ENCODE measurements at places on chromosomes 7 and 10.

GRCh38 chr10:4215963-4216575 lies 431.1 kb upstream of the KLF6 start:
- no peak for DNase-seq

DNA sequence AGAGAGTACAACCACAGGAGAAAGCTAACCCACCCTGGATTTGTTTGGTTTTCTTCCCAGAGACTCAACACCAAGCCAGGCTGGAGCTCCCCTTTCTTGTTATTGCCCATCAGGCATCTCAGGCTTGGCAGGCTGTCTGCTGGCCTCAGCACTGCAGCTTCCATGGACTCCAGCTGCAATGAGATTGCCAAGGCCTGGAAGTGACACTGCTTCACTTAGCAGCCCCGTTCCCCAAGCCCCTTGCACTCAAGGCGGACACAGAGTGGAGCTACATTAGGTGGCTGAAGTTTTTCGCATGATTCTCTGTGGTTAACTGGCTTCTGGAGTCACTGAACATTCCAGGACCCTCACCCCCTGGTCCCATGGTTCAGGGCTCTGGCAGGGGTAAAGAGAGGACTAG lies 163.1 kb upstream of the GDF10 start:
- no peak for DNase-seq

DNA sequence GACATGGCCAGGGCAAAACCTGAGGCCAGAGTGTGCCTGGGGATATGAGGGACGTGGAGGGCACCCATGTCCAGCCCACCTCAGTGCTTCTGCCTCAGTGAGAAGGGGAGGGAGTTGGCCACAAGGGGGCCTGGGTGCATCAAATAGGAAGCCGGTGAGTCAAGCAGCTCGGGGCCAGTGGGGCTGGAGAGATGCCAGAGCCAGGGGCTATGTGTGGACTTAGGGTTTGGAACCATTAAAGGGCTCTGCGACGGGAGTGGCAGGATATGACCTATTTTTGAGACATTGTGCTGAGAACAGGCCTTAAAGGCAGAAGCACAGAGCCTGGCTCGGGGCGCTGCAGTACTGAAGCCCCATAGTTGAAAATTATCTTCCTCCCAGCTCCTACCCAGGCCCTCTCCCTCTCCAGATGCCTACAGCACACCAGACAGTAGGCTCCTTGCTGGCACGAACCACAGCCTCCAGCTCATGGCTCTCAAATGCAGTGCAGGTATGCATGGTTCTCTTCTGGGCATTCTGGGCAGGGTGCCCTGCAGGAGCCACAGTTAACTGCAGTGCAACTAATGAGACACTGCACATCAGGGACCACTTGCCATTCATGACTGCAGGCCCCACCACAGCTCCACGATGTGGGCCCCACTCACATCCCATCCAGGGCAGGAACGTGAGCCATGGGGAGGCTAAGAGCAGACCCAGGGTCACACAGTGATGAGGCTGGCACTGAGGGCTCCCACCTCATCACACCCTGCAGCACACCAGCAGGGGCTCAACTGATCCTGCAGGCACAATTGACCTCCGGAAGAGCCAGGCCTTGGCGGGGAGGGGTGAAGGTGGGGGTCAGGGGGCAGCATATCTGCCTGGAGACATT lies 7.2 kb upstream of the PGAM2 start:
- DNase-seq: peak; percentile 93

GRCh38 chr7:88922944-88923343 lies 127.4 kb upstream of the TEX47 start:
- no peak for DNase-seq

- no peak for DNase-seq
Observed at GRCh38 chr7:8724080-8724718, 290.8 kb downstream of the NXPH1 start.

GRCh38 chr10:114498413-114499111 lies 94.3 kb upstream of the AFAP1L2 start:
- no peak for DNase-seq

DNA sequence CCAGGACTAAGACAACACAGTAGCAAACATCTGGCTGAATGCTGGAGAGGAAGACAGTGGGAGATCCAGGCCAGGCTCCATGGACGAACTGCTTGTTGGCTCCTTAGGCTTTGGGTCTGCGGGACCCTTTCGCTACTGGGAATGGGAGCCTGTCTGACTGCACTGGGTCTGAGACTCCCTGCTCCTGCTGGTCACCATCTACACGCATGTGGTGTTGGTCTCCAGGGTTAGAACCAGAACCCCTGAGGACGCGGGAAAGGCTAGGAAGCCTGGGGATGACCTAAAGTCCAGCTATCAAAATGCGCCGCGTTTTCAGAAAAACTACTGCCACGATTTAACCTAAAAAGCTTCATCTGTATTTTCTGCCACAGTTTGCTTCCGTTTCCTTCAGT lies 817 bp upstream of the DNAJB6 start:
- no peak for DNase-seq

DNA sequence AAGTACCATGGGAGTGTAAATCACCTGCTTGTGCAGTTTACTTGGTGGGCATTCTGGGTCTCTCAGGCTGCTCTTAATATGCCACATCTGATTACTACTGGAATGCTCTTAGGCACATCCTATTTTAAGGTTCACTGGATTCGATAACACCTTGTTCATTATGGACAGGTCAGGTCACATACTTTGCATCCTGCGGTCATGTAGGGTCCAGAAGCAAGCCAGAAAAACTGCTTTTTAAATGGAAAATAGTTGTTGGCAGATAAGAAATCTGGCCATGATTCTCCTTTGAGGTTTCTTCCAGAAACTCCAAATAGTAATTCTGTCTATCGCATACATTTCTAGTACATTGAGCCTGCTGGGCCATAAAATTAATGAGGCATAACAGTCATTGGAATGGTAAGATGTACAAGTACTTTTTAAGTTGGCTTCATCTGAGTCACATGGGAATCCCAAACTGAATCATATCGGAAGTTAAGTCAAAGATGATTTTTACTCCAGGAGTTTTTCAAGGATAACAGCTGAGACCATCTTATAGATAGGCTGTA lies 371.9 kb downstream of the LRRTM3 start:
- DNase-seq: no peak

- DNase-seq: no peak
Observed at GRCh38 chr7:133386205-133386604, 133.3 kb downstream of the EXOC4 start.

DNA sequence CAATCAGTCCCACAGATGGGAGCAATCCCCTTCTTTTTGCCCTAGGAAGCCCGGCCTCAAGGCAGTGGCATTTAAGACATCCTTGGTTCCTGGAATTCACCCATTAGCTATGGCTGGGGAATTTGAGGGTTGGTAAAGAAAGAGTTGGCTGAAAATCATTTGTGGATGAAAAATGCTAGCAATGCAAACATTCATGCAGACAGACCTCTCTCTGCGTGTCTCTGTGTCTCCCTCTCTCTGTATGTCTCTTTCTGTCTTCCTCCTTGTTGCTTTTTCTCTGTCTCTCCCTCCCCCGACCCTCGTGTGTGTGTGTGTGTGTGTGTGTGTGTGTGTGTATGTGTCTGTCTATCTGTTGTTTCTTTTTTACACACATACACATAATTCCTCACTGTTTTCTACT lies 19.4 kb downstream of the LDB3 start:
- no peak for DNase-seq

DNA sequence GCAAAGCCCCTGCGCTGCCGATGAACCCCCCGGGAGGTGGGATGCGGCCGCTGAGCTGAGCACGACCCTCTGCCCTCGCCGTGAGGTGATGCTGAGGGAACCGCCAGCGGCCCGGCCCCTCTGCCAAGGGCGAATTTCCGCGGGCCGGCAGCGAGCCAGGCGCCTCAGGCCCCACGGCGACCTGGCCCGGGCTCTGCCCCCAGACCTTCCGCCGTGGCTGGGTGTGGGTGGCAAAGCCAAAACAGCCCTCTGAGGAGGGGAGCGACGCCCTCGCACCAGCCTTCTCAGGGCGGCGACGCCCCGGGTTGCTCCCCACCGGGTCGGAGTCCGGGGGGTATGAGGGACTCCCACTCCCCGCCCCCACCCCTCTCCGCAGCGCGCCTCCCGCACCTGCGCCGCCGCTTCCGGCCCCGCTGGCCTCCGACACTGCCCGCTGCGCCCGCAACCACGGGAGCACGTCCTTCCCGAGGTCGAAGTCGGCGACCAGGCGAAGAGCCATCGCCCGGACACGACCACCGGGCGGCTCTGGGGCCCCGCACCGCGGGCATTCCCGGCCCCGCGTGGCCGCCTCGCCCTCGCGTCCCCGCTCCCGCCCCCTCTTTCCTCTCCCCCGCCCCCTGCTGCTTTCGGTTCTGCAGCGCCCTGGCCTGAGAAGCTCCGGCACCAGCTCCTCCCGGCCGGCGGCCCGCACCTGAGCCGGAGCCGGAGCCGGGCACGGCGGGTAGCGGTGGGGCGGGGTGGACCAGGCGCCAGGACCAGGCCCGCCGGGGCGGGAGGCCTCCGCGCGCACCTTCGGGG lies at the start of gene GSAP:
Gene GSAP (minus strand): TSS at position 527 of the 798 bp plus-strand sequence. CDS start 28 bp downstream, at position 499.
- peak; percentile 23 for DNase-seq

- no peak for DNase-seq
Observed at GRCh38 chr7:41536873-41537665, 165.8 kb downstream of the INHBA start.

DNA sequence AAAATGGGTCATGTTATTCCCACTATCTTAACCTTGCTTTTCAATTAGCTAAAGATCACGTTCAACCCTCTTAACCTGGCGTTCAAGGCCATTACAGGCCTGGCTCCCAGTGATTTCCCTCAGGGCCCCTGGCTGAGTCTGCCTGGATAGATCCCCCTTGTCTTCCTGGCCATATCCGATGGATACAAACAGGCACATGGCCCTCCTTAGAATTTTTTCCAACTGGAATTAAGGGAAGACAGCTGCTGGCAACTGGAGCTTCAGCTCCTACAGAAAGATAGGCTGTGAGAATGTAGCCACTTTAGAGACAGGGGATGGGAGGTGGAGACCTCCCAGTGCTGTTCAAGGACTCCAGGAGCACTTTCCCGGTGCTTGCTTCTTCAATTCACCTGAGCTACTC lies 63.1 kb upstream of the ITGA8 start:
- DNase-seq: no peak

GRCh38 chr7:31076641-31077310 lies 24.7 kb downstream of the ADCYAP1R1 start:
- DNase-seq: no peak

DNA sequence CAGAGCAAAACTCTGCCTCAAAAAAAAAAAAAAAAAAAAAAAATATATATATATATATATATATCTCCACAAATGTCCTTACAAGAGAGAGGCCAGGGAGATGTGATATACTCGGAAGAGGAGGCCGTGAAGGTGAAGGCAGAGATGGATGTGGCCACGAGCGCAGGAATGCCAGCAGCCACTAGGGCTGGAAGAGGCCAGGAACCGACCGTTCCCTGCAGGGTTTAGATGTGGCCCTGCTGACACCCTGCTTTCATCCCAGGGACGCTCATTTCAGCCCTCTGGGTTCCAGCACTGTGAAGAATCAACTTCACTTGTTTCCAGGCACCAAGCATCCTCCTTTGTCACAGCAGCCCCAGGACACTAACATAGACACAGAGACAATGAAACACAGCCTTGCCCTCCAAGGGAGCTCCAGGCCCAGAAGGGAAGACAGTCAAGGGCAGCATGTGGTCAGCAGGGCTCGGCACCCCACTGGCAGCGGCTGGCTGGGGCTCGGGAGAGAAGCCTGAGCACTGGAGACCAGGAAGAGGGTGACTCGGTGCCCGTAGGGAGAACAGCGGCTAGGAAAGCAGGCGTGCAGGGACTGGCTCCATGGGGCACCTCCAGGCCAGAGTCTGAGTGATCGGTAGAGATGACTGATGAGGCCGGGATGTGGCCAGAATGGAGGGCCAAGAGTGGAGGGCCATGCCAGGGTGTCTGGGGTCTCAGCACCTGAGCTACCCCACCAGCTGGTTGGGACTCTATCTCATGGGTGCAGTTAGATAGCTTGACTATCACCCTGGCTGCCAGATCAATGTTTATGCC lies 7.6 kb downstream of the WDR86 start:
- no peak for DNase-seq

DNA sequence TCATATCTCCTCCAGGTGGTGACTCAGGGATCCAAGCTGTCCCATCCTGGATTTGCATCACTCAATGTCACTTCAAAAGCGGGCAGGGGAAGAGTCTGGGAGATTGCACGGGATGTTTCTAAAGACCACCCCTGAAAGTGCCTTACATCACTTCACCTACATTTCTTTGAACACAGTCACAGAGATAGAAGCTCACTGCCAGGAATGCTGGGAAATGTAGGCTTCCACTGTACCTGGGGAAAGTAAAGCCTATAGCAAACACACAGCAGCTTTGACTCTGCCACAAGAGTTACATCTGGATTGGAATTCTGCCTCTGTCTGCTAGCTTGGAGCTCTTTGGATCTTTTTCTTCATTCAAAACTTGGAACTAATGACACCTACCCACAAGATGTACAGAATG lies 300.9 kb downstream of the WDR11 start:
- DNase-seq: no peak

GRCh38 chr7:80018941-80019808 lies 115.5 kb upstream of the GNAI1 start:
- DNase-seq: peak; percentile 17

DNA sequence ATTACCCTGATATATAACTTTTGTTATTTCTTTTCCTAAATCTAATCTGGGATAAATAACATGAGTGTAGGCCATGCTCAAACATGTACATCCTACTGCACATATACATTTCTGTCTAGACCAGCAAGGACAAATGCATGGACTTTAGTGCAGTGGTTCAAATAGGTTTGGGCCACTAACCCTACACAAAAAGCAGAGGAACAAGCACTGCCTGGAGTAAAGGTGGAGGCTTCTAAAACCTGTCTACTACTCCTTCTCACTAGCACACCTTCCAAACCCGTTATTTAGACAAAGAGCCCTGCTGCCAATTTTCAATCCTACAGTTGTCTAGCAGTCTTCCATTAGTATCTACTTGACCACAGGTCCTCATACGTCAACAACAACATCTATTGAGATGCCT lies 34.8 kb downstream of the SGCE start:
- no peak for DNase-seq

- no peak for DNase-seq
Observed at GRCh38 chr10:100803908-100804307, 58.5 kb downstream of the PAX2 start.

- no peak for DNase-seq
Observed at GRCh38 chr10:33153968-33154327, 180.5 kb downstream of the NRP1 start.

DNA sequence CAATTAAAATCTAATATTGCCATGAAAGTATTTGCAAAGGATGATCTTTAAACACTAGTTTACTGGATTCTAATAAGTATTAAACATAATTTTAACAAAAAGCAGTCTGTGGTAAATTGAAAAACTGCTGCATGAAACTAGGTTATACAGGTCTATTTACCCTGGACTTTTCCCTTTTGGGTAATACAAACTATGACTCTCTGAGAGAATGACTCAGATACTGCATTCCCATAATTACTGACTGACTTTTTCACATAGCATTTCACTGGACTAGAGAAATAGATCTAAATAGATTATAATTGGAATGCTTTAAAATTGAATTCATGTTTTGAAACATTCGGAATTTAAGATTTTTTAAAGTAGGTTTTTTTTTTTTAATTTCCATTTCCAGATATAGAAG lies 395.7 kb downstream of the THSD7A start:
- no peak for DNase-seq

- no peak for DNase-seq
Observed at GRCh38 chr7:14095233-14095950, 105.9 kb upstream of the ETV1 start.

- DNase-seq: no peak
Observed at GRCh38 chr7:128204455-128204854, 36.6 kb upstream of the LEP start.
